WTC11 (cell line): ENCODE measurements at places on chromosomes 2 and 18.
A peak's percentile ranks its signal among the peaks of the same experiment; 100 is the strongest.

- no peak for DNase-seq
Observed at GRCh38 chr2:69382547-69382946, 4.5 kb downstream of the GFPT1 start.

DNA sequence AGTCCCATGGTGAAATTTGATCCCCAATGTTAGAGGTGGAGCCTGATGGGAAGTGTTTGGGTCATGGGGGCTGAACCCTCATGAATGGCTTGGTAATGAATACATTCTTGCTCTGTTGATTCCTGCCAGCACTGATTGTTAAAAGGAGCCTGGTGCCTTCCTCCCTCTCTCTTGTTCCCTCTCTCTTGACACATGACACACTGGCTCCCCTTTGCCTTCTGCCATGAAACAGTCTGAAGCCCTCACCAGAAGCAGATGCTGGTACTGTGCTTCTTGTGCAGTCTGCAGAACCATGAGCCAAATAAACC lies 30.6 kb upstream of the EPC2 start:
- DNase-seq = peak; percentile 19

- DNase-seq = peak; percentile 22
Observed at GRCh38 chr18:35581898-35582641, 530 bp downstream of the GALNT1 start.

DNA sequence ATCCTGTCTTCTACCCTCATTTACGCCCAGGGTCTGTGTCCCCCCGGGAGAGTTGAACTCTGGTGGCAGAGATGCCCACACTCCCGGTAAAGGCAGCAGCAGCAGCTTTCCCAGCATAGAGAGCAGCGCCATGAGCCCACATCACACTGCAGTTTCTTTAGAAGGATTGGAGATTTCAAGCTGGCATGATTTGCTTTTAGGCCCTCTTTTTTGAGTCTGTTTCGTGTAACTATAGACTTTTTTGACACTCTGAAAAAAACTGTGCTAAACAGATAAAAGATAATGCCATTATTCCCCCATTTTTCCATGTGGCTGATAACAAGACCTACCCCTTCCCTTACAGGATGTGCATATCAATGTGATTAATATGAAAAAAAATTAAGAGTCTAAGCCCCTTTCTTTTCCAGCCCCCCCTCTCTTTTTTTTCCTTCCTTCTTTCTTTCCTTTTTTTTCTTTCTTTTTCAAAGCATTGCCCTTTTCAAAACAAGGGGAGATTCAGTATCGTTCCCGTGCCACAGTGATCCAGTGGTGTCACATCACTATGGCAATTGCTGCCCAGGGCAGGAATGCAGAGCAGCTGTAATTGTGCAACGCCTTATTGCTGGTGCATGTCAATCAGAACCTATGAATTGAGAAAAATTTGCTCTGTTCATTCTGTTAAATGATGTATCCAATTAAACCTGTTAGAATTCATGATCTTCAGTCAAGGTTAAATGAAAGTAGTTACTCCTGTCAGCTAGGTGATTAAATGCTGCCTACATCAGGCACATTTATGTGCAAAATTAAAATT lies 104.5 kb downstream of the CDCA7 start:
- DNase-seq = no peak

DNA sequence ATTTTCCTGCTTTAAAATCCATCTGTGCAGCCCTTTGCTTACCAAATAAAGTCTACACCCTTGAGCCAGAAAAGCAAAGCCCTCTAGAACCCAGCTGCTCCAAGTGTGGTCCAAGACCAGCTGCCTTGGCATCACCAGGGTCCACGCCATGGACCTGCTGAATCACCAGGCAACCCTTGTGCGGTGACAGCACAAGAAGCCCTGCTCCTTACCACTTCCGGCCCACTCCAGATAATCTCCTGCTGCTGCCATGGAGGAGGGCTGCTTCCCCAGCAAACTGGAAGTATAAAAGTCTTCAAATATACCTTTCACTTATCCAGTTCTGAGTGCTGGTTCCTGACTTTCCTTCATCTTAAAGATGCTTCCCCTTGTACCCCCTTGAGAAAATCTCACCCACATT lies 106.0 kb upstream of the PKDCC start:
- no peak for DNase-seq

- no peak for DNase-seq
Observed at GRCh38 chr2:208713066-208713745, 306.6 kb downstream of the PTH2R start.
